Fibroblast of gingiva (primary cell): ENCODE measurements at places on chromosomes 3 and 15.

DNA sequence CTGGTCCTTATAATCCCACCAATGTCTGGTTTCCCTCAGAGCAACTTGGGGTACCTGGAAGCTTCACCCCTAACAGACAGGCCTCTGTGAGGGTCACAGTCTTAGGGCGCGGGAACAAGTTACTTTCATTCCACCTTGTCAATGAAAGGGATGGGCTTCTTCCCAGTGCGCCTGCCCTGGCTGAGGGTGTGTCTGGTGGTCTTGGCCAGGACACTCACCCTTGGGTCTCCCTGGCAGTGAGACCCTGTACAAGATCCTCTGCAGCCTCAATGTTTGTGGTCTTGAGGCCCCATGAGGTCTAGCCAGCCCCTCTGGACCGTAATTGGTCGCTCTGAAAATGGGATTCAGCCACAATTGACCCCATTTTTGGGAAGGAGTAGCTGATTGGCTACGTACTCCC lies 40.2 kb downstream of the SMAD6 start:
- DNase-seq = no peak

DNA sequence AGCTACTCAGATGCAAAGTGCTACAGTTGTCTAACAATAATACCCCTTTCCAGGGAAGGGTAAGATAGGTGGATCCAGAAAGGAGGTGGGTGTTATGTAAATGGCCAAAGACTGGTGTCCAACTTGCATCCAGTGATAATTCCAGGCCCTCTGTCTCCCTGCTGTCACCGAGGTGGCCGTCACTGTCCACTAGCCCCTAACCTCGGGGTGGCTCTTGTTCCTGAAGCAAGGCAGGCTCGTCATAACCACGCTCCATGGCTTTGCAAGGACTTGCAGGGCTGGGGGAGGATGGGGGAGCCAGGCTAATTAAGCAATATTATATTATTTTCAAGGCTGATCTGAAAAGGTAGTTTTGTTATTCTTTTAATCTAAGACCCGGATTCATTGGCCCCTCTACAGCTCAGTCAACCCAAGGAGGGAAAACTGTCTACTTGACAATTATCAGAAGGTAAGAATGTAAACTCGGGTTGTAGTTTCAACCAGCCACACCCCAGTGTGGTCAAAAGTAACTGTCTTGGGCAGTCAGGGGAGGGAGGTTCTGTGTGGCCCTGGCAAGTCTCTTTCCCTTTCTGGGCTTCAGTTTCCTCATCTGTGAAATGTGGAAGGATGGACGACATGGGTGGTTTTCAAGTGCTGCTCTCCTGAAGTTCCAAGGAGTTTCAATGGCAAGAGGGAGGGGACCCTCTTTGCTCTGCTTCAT lies 220.1 kb upstream of the BHLHE40 start:
- DNase-seq = no peak

- DNase-seq = no peak
Observed at GRCh38 chr3:50243543-50243895, 7.5 kb downstream of the GNAI2 start.

GRCh38 chr3:174862666-174863065 lies 3.5 kb downstream of the NAALADL2 start:
- DNase-seq = no peak

DNA sequence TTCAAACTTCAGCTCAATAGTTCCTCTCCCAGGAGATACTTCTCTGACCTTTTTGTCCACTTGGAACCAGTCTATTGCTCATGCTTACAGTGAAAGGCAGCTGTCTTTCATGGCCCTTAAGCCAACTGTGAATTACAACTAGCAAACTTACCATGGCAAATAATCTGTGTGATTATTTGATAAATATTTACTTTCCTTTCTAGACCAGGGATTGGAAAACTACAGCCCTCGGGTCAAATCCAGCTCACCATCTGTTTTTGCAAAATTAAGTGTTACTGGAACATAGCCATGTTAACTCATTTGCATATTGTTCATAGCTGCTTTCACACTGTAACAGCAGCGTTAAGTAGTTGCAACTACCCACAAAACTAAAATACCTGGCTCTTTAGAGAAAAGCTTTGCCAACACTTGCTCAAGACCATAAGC lies 289.1 kb upstream of the MCTP2 start:
- DNase-seq = no peak

DNA sequence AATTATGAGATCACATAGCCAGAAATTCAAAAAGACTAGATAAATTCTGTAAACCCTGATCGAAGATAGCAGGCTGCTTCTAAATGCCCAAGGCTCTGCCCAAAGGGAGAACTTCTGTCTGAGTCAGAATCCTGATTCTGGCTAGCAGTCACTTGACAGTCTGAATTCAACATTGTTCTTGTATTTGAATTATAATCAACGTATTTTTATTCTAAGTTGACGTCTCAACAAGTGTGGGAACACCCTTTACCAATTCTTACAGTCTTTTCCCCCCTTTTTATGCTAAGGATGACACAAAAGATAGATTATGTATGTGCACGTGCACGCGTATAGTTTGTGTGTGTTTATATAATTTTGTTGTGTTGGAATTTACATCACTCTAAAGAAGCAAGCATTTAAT lies 552.8 kb downstream of the NAALADL2 start:
- DNase-seq = no peak
